SJSA1 (cell line): ENCODE measurements at places on chromosomes 5 and 9. TPM values are rescaled to one million over a fixed set of nuclear protein-coding genes. Genes with fewer than 3 reads are reported as not detected.

ISOC1 gene
- total RNA-seq, result 47.1 and 57.4 TPM in 2 replicates

F12 gene
- 0.74 and 3.9 TPM in 2 replicates for total RNA-seq

PKD2L2 gene
- total RNA-seq, result not detected in 2 replicates

PCDHGB4 gene
- total RNA-seq, result 0.09 and 0.18 TPM in 2 replicates

TMEM252 gene
- not detected in 2 replicates for total RNA-seq

SLC25A2 gene
- 0.11 and 0.75 TPM in 2 replicates for total RNA-seq

RFESD gene
- total RNA-seq, result 0.72 and 1.7 TPM in 2 replicates

CCIN gene
- 0.61 and 1.3 TPM in 2 replicates for total RNA-seq

GRM6 gene
- not detected in 2 replicates for total RNA-seq

ITK gene
- total RNA-seq, result not detected in 2 replicates

LVRN gene
- 0.74 TPM in 1 of 2 replicates, not detected in the other for total RNA-seq

ACER2 gene
- total RNA-seq, result 0.75 and 0.82 TPM in 2 replicates

TEX48 gene
- total RNA-seq, result not detected in 2 replicates

RGS3 gene
- 49.0 and 54.8 TPM in 2 replicates for total RNA-seq

TGFBI gene
- 172 and 185 TPM in 2 replicates for total RNA-seq

PTAR1 gene
- 50.0 and 80.2 TPM in 2 replicates for total RNA-seq

DRD1 gene
- total RNA-seq, result 10.0 and 14.0 TPM in 2 replicates

ADGRD2 gene
- not detected in 2 replicates for total RNA-seq

KCNIP1 gene
- 2.2 and 3.1 TPM in 2 replicates for total RNA-seq

MEGF10 gene
- 0.03 and 0.09 TPM in 2 replicates for total RNA-seq

IFNE gene
- total RNA-seq, result 0.24 TPM in 1 of 2 replicates, not detected in the other

ANKRD55 gene
- not detected in 2 replicates for total RNA-seq

BAAT gene
- total RNA-seq, result not detected in 2 replicates

FYB1 gene
- total RNA-seq, result 0.34 and 0.68 TPM in 2 replicates

SLC25A25 gene
- total RNA-seq, result 28.7 and 30.8 TPM in 2 replicates

IFNA8 gene
- not detected in 2 replicates for total RNA-seq

EIF4EBP3 gene
- 1.4 TPM in 1 of 2 replicates, not detected in the other for total RNA-seq

DMRT3 gene
- total RNA-seq, result not detected in 2 replicates

IRGM gene
- total RNA-seq, result not detected in 2 replicates

PCDHGB3 gene
- 1.1 TPM in 1 of 2 replicates, not detected in the other for total RNA-seq

RASGRF2 gene
- 8.4 and 12.5 TPM in 2 replicates for total RNA-seq

FGF1 gene
- total RNA-seq, result 15.5 and 36.7 TPM in 2 replicates

ITGA2 gene
- 3.2 and 5.2 TPM in 2 replicates for total RNA-seq

ZFP2 gene
- not detected in 2 replicates for total RNA-seq

ENTREP1 gene
- not detected in 2 replicates for total RNA-seq

MTAP gene
- 5.9 and 20.3 TPM in 2 replicates for total RNA-seq

KCTD16 gene
- under 0.01 and 0.08 TPM in 2 replicates for total RNA-seq

FAM193B gene
- total RNA-seq, result 24.9 and 29.9 TPM in 2 replicates

ASS1 gene
- total RNA-seq, result 20.9 and 25.2 TPM in 2 replicates

CDH12 gene
- total RNA-seq, result not detected in 2 replicates

HAPLN1 gene
- 1.2 and 3.3 TPM in 2 replicates for total RNA-seq

BTNL3 gene
- not detected in 2 replicates for total RNA-seq

ORM2 gene
- total RNA-seq, result not detected in 2 replicates

PCDHGB5 gene
- total RNA-seq, result 1.1 and 3.6 TPM in 2 replicates

ALDH1B1 gene
- total RNA-seq, result 10.3 and 10.4 TPM in 2 replicates

LIX1 gene
- not detected in 2 replicates for total RNA-seq

IL9 gene
- total RNA-seq, result not detected in 2 replicates

PCDHA13 gene
- total RNA-seq, result not detected in 2 replicates

RABEPK gene
- total RNA-seq, result 25.1 and 31.0 TPM in 2 replicates
